Left ventricle myocardium inferior (tissue), 1 donor: ENCODE measurements at places on chromosomes 16 and 17. TPM values are rescaled to one million over a fixed set of nuclear protein-coding genes. Genes with fewer than 3 reads are reported as not detected.

KIAA0513 gene
- 10.0 TPM for total RNA-seq

GDPD3 gene
- total RNA-seq, result 2.3 TPM

ZMYND15 gene
- 0.08 TPM for total RNA-seq

GLIS2 gene
- total RNA-seq, result 17.2 TPM

SCGB1C2 gene
- total RNA-seq, result not detected

- no peaks in the 10 kb centered on the region for H3K4me1 ChIP-seq
- H3K27me3 ChIP-seq, result no peaks in the 10 kb centered on the region
- no peak overlapping the region for H3K27ac ChIP-seq
These were observed 312.2 kb downstream of the TMEM114 start for GRCh38 chr16:8278031-8278580.

DNA sequence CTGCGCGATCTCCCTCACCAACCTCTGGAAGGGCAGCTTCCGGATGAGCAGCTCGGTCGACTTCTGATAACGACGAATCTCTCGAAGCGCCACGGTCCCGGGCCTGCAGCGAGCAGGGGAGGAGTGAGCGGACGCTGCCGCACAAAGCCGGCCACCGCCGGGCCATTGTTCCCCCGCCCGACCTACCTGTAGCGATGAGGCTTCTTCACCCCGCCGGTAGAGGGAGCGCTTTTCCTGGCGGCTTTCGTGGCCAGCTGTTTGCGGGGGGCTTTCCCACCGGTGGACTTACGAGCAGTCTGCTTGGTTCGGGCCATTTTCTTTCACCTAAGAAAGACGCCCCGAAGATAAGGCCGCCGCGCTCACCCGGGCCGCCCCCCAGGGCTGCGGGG lies 5.8 kb upstream of the UNK start:
- no peak for DNase-seq
- peak overlapping the region; percentile 97 for H3K27ac ChIP-seq
- peaks cover 51% of the 10 kb centered on the region for H3K36me3 ChIP-seq
- peaks cover 65% of the 10 kb centered on the region for H3K4me1 ChIP-seq

GRCh38 chr16:6428861-6429260 lies 903.8 kb upstream of the RBFOX1 start:
- DNase-seq, result no peak
- H3K36me3 ChIP-seq, result no peaks in the 10 kb centered on the region
- H3K4me3 ChIP-seq, result no peak overlapping the region
- peaks cover 1% of the 10 kb centered on the region for H3K27me3 ChIP-seq
- no peaks in the 10 kb centered on the region for H3K4me1 ChIP-seq
- H3K27ac ChIP-seq, result no peak overlapping the region

GRCh38 chr16:68590201-68590994 lies 51.3 kb downstream of the ZFP90 start:
- H3K27me3 ChIP-seq, result peaks cover 4% of the 10 kb centered on the region
- no peaks in the 10 kb centered on the region for H3K4me1 ChIP-seq
- H3K27ac ChIP-seq, result no peak overlapping the region
- peak; percentile 16 for DNase-seq

DNA sequence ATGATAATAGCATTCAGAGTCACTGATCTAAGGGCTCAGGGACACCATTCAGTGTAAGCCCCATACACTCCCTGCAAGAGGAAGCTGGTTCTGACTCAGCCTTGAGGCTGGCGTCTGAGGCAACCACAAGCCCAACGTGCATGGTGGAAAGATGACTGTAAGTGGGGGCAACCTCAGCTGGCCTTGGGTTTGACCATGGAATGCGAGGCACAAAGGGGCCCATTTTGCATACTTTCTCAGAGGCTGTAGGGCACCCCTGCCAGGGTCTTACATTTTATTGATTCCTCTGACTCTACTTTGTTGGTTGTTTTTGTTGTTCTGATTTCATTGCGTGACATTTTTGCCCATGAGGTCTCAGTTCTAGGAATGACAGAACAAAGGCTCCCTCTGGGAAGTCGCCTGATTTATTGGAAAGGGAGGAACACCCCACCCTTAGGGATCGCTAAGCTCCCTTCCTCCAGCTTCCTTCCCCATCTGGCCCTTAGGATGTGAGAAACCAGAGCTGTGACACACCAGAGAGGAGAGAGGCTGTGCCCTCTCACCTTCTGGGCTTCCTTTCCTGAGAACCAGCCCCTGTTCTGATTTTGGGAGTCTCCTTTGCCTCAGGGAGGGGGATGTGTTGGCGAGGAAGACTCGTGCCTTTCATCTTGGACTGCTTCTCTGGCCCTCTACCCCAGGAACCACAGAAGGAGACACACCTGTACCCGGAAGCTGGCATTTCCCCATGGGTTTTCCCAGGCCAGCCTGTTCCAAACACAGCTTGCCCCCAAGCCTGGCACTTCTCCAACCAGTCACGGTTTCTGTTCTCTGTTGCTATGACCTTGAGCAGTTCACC lies 5.6 kb upstream of the CIITA start:
- no peaks in the 10 kb centered on the region for H3K36me3 ChIP-seq
- no peak for DNase-seq
- H3K4me3 ChIP-seq, result no peak overlapping the region
